HL-60 (cell line): ENCODE measurements at places on chromosomes 6 and 20.

GRCh38 chr20:3051385-3052019 is 5.7 kb downstream of the MRPS26 start:
- no peak for DNase-seq

DNA sequence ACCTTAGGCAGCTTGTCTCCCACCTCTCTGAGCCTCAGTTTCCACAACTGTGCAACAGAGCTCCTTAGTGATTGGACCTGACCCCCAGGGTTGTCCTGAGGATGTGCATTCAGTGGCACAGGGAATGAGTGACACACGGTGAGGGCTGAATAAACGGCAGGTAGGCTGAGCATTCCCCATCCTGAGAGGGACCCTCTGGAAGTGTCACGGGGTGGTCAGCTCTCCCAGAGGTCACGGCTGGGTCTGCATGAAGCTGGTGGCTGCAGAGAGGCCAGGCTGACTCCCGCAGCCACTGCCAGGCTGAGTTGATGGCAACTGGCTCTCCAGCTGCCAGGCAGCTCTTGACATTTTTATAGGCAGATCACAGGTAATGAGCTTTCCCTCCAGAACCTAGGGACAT is 42.5 kb downstream of the CD40 start:
- DNase-seq: no peak

DNA sequence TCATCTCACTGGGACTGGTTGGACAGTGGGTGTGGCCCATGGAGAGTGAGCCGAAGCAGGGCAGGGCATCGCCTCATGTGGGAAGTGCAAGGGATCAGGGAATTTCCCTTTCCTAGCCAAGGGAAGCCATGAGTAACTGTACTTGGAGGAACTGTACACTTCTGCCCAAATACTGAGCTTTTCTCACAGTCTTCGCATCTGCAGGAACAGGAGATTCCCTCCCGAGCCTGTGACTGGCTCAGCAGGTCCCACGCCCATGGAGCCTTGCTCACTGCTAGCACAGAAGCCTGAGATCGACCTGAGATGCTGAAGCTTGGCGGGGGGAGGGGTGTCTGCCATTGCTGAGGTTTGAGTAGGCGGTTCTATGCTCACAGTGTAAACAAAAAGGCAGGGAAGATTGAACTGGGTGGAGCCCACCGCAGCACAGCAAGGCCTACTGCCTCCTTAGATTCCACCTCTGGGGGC is 10.4 kb upstream of the CALHM5 start:
- DNase-seq: no peak

DNA sequence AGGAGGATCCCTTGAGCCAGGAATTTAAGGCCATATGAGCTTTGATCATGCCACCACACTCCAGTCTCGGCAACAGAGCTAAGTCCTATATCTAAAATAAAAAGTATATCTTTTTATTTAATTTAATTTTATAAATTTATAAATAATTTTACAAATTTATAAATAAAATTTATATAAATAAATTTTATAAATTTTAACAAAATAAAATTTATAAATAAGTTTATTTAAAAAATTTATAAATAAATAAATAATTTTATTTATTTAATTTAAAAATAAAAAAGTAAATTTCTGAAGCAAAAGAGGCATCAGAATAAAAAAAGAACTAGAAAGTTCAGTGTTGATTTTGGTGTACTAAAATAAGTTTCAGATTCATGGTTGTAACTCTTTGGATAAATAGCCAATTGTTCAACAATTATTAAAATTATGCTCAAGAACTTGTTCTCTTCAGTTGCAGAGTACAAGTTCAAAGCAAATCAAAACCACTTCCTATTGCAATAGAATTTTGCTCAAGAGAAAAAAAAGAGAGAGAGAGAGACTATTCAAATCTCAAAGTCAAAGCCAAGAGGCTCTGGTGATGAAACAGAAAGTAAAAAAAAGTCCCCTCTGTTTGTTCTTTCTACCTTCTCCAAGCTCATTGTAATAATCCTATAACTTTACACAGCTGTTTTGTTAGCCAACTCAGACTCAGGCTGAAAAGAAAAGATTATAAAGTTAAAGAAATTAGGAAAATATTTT is 547.5 kb upstream of the ADGRB3 start:
- DNase-seq: no peak

DNA sequence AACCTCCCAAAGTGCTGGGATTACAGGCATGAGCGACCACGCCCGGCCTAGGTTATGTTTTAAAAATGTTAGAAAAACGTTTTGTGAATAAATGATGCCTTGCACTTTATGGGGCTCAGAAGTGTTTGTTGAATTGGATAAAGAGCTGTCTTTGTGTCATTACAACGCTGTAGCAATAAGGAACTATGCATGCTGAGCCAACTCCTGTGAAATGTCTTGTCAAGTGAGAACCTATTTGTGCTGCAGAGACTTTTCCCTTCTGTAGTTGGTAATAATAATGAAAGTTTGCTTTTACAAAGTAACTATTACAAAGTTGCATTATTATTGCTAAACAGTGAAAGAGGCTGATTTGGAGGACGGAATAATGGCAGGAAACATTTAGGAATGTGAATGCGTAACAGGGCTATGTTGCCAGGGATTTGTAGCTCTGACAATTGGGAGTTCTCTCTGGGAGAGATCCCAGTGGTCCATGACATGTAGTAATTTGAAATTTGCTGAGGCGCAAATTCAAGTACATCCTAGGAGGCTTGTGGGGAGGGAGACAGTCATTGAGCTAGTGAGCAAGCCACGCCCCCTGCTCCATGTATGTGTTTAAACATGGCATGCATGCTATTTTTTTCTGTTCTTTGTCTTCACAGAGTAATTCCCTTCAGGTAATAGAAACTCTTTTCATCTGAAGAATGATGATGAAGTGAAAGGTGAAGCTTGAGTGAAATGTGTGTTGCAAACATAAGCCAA is 16.8 kb upstream of the BICRAL start:
- DNase-seq: no peak

DNA sequence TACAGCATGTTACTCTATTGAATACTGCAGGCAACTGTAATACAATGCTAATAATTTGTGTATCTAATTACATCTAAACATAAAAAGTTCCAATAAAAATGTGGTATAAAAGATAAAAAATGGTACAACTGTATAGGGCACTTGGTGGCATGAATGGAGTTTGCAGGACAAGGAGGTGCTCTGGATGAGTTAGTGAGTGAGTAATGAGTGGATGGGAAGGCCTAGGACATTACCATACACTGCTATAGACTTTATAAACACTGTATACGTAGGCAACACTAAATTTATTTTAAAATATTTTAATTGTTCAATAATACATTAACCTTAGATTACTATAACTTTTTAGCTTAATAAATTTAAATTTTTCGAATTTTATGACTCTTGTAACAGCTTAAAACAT is 579.6 kb upstream of the MAN1A1 start:
- DNase-seq: no peak

GRCh38 chr6:122200440-122200839 is 199.0 kb upstream of the HSF2 start:
- DNase-seq: no peak

- DNase-seq: no peak
These were observed 164.7 kb downstream of the SCP2D1 start for GRCh38 chr20:18978311-18978710.

- no peak for DNase-seq
These were observed 79.6 kb downstream of the IPCEF1 start for GRCh38 chr6:154276810-154277628.

GRCh38 chr6:107539409-107539808 is 49.5 kb downstream of the SOBP start:
- DNase-seq: no peak
